ENCODE measurements at places on chromosomes 12 and 14. TPM values are rescaled to one million over a fixed set of nuclear protein-coding genes. Genes with fewer than 3 reads are reported as not detected.

The IFI27L2 gene
- total RNA-seq, result 55.1 TPM

GRCh38 chr12:47889040-47889439 is 15.8 kb downstream of the VDR start:
- peak; percentile 47 for DNase-seq

DNA sequence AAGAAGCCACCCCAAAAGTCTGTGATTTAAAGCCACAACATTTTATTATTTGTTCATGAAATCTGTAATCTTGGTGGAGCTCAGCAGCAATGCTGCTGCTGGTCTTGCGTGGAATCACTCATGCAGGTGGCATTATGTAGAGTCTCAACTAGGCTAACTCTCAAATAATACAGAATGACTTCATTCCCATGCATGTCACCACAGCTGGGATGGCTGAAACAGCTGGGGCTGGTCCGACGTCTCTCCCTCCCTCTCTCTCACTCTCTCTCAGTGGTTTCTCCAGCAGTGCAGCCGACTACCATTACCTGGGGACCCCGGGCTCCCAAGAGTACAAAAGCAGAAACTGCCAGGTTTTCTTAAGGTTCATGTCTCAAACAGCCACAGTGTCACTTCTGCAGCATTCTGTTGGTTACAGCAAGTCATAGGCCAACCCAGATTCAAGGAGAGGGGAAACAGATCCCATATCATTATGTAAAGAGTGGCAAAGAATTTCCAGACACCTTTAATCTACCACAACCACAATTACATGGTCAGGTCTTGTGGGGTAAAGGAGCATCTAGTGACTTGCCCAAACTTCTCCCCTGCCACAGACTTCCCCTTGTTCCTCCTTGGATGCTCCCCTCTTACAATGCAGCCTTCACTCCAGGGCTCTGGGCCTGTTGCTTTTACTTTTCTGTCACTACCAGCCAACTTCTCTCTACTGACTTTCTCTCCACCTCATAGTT is 192.0 kb upstream of the HMGA2 start:
- DNase-seq, result no peak

GRCh38 chr12:11564984-11565651 is 84.4 kb upstream of the ETV6 start:
- no peak for DNase-seq

GRCh38 chr12:13165617-13166041 is 30.9 kb upstream of the EMP1 start:
- DNase-seq, result peak; percentile 23
